ENCODE measurements at places on chromosomes 3 and 15.
A peak's percentile ranks its signal among the peaks of the same experiment; 100 is the strongest.

DNA sequence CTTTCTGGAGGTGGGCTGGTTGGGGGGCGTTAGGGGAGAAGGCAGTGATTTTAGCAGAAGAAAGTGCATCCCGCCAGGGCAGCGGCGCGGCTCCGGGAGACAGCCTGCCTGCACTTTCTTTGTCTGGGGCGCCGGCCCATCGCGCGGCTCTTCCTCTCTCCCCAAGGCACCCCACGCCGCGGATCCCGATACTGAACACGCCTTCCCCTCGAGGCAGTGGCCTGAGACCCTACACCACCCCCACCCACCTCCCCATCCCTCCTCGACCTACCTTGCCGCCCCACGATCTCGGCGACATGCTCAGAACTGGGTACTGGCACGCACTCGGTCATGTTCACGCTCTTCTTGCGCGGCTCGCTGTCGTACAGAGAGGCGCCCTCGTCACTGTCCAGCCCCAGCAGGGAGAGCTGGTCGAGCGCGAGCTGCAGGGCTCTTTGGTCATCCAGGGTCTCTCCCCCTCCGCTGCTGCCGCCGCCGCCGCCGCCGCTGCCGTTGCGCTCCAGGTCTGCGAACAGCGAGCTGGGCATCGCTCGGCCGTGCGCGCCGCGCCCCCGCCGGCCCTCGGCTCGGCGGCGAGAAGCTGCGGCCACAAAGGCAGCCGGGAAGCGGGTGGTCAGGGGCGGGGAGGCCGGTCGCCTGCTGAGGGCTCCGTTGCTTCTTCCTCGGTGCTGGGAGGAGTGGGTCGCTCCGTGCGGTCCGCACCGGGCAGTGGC is 483 bp downstream of the MEX3B start:
- DNase-seq = no peak

DNA sequence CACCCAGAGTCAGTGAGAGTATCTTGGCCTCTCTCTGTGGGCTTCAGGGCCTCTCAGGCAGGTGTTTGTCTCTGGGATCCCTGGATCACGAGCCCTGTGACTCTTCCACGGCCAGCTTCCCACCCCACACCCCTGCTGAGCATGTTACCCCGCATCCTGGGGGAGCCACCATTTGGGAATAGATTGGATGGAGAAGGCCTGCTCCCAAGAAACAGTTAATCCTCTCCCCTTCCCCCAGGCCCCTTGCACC is 15.5 kb upstream of the SRP14 start:
- no peak for DNase-seq

DNA sequence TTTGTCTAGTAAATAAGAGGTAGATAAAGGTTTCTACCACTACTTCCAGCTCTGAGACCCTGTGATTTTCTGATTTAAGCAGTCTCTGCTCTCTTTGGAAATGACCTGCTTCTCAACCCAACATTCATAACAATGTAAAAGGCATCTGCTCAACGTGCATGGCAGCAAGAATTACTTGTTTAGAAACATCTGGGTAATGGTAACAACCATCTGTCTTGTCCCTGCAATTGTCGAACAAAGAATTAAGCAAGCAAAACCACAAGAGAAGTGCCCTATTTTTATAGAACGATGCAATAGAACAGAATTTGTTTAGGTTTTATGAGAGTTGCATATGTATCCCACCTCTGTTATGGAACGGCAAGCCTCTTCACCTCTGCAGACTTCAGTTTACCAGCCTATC is 7.1 kb upstream of the FSIP1 start:
- DNase-seq = no peak

GRCh38 chr3:154954757-154955156 is 125.4 kb upstream of the MME start:
- no peak for DNase-seq

- DNase-seq = no peak
These were observed 316.9 kb downstream of the ZNF621 start for GRCh38 chr3:40841570-40842109.

GRCh38 chr15:75531041-75531450 is 48.1 kb downstream of the PTPN9 start:
- no peak for DNase-seq

- DNase-seq = peak; percentile 46
These were observed 3.2 kb downstream of the ZXDC start for GRCh38 chr3:126472277-126473006.

GRCh38 chr3:17207019-17207418 is 322.3 kb downstream of the PLCL2 start:
- no peak for DNase-seq
